ENCODE measurements at places on chromosomes 1 and 21.
A peak's percentile ranks its signal among the peaks of the same experiment; 100 is the strongest.

DNA sequence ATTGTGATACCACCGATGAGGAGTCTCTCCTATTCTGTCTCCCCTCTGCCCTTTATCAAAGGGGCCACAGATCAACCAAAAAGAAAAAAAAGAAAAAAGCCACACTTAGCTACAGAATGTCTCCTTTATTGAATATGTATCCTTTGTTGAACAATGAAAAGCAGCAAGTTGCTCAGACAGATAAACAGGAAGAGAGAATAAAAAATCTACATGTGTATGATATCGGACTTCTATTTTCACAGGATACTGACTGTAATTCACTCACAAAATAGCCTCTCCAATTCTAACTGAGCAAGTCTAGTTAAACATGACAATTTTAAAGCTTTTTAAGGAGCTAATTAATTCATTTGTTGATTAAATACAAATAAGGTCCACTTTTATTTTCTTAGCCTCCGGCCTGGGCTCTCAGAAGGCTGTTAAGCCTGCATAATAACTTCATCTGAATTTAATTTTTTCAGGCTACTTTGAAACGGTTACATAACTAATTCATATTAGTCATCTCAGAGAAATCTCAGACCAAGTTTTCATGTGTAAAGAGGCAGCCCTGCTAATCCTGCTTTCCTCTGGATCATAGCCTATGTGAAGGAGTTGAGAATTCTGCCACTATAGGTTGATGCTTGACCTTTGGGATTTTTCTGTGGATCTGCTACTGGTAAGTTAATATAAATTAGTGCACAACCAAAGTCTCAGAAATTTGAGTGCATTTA lies 304.1 kb upstream of the NR5A2 start:
- DNase-seq = no peak

- DNase-seq = no peak
These were observed 1.5 kb upstream of the TSPAN1 start for GRCh38 chr1:46173361-46173856.

- no peak for DNase-seq
These were observed 1050.1 kb downstream of the PLA2G4A start for GRCh38 chr1:187878883-187879282.

GRCh38 chr1:24020025-24020424 lies 39.9 kb upstream of the SRSF10 start:
- DNase-seq = no peak

DNA sequence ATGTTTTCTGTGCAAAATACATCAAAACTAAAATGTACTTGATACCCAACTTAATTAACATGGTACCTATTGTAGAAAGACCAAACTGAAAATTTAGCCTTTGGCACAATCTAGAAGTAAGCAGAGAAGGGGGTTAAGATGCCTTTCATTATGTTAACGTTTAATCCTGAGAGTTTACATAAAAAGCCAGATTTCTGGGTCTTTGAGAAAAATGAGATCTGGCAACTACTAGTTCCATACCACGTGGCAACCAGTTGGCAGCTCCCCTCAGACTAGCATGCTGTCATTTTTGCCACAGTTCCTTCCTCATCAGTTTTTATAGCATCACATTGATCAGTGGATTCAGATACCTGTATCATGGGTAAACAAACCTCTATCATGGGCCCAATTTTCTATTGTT lies 1.5 kb downstream of the RO60 start:
- no peak for DNase-seq

GRCh38 chr1:55720261-55720660 lies 505.1 kb upstream of the USP24 start:
- DNase-seq = no peak

- no peak for DNase-seq
These were observed 77.1 kb upstream of the PRMT6 start for GRCh38 chr1:106979371-106979770.

DNA sequence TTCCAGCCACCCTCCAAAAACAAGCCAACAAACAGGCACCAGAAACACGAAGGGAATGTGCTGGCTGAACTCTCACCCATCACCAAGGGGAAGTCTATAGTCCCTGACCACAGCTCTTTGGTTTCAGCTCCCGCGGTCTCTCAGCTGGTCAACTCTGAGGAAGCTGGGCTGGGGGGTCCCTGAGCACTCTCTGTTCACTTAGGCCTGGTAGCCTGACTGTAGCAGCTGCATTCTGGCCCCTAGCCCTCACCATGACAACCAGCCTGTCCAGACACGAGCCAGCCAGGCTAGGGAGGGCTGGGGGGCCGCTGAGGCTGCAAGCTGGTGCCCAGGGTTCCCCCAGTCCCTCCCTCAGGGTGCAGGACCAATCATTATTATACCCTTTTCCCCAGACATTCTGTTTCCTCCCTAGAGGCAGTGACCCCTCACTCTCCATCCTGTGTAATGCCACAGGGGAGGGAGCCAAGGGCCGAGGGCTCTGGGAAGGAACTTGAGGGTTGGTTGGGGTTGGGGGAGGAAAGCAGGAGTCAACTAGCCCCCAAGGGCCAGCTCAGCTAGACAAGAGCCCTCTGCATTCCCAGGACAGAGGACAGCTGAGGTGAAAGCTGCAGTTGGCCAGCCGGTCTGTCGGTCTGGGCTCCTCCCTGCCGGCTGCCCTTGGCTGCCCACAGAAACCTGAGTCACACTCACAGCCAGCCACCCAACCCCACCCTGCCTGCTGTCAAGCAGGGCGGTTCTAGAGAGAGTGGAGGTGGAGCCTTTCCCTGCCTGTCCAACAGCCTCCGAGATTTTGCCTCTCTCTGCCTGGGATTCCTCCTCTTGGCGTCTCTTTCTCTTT lies 1.2 kb upstream of the TRAPPC3 start:
- peak; percentile 73 for DNase-seq

GRCh38 chr1:212485913-212486618 lies 53.3 kb downstream of the NENF start:
- DNase-seq = no peak

- DNase-seq = no peak
These were observed 21.0 kb upstream of the TMEM39B start for GRCh38 chr1:32051706-32052105.

- DNase-seq = no peak
These were observed 21.0 kb downstream of the CNIH4 start for GRCh38 chr1:224377676-224378006.

- no peak for DNase-seq
These were observed 17.3 kb upstream of the FGR start for GRCh38 chr1:27652111-27652864.

DNA sequence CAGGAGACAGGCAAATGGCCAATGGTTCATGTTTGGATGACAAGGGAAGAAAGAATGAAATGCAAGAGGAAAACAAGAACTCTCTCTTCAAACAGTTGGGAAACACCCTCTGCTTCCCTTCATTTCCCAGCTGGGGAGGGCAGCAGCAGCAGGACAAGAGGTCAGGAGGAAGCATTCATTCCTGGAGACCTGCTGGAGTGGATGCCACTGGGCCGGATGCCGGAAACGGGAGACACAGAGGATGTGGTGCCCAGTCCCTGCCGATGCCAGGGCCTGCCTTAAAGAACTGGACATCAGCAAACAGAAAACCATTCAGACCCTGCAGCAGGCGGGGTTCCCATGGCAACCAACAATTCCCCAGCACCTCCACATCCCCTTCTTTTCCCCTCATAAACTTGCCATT lies 102.3 kb upstream of the ZNF648 start:
- no peak for DNase-seq
